Aorta (tissue), 5 donors: ENCODE measurements at places on chromosomes 4 and X. TPM values are rescaled to one million over a fixed set of nuclear protein-coding genes. Genes with fewer than 3 reads are reported as not detected.

The ATP2B3 gene
- not detected for polyA plus RNA-seq

GRCh38 chr4:21451032-21451431 lies 497.5 kb downstream of the KCNIP4 start:
- no peak for DNase-seq

- DNase-seq, result no peak
Observed at GRCh38 chrX:128698573-128699181, 646.5 kb upstream of the ACTRT1 start.

GRCh38 chr4:2624782-2625530 lies 88.5 kb downstream of the FAM193A start:
- peak; percentile 68 for DNase-seq

- DNase-seq, result peak; percentile 5
Observed at GRCh38 chrX:10039821-10040793, 72.9 kb downstream of the CLDN34 start.

The SSX3 gene
- polyA plus RNA-seq, result not detected

The NEK1 gene
- 9.4 TPM for polyA plus RNA-seq

- no peak for DNase-seq
Observed at GRCh38 chr4:40699648-40700047, 50.1 kb upstream of the NSUN7 start.

DNA sequence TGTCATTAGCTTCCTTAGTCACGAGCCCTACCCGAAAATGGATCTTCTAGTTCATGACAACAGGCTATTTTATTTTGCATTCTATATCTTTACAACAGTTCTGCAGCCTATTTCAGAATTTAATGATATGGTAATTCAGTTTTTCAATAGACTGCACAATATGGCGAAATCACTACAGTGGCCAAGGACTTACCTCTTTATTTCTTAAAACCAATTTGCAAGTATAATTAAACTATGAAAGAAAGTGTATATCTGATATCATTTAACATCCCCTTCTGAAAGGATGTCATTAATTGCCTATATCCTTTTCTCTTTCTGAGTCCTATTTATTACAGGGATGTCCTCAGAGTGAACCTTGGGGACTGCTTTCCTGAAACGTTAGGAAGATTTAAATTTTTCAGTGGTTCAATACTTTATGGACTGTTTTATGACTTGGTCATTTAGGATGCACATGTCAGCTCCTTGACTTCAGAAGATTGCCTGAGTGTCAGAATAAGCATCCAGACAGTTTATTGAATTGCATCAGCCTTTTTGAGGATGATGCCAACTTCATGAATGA lies 190.8 kb upstream of the GEMIN8 start:
- no peak for DNase-seq

DNA sequence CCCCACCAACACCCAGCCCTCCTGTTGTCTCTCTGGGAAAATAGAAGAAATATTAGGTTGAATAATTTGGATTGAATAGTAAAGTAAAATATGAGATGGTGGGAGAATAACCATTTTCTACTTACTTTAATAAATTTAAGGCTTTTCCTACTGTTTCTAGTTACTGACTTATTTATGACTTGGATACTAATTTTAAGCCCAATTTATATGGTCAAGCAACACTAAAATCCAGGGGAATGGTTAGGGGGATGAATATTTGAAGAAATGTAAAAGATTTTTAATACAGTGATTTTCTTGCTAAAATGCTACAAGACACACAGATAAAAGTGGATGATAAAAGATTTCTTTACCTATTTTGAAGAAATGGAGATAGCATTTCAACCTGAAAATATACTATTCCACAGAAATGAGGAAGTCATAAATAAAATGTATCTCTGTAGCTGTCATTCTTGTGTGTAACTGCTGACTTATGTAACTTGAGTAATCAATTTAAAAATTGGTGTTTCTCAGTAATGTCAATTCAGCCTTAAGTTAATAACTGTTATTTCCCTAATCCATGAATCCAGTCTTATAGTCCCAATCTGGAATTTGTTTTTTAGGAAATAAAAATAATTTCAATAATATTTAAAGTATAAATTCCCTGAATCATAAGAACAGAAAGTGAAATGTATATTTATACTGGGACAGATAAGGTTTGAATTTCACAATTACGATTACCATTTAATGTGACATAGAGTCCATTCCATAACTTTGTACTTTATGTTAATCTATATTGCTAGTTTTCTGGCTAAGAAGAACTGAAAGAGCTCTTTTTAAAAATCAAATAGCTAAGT lies 24.3 kb upstream of the IL2 start:
- no peak for DNase-seq

DNA sequence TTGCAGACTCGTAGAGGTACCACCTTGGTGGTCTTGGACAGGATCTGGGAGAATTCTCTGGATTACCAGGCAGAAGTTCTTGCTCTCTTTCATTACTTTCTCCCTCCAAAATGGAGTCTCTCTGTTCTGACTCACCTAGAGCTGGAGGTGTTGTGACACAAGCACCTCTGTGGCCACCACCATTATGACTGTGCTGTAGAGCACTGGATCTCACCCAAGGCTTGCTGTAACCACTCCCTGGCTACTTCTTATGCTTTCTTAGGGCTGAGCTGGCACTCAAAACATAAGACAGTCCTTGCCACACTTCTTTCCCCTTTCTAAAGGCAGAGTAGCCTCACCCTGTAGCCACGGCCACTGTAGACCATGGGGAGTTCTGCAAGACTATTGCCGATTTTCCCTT lies 296.6 kb upstream of the DIPK2B start:
- DNase-seq, result no peak

- DNase-seq, result no peak
Observed at GRCh38 chr4:142329313-142329712, 516.8 kb downstream of the INPP4B start.

- no peak for DNase-seq
Observed at GRCh38 chr4:182778222-182778982, 138.8 kb downstream of the DCTD start.

GRCh38 chr4:38023347-38024205 lies 63.4 kb downstream of the PTTG2 start:
- DNase-seq, result no peak

The MTNR1A gene
- polyA plus RNA-seq, result not detected

DNA sequence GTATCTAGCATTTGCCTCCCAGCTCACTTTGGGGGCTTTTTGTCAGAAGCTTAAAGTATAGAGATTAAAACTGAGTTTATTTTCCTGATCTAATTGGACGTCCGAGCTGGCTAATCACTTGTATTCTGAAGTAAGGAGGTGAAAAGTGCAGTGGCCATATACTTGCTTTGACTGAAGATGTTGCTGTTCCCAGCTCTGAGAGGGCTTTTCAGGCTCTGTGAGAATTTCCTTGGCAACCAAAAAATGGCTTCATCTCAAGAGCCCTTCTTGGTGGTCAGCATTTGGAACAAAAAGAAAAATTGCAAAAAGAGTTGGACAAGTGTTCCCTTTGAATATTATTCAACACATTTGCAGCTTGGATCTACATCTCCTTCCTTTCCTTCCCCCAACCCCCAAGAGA lies 67.0 kb downstream of the SLC4A4 start:
- no peak for DNase-seq

DNA sequence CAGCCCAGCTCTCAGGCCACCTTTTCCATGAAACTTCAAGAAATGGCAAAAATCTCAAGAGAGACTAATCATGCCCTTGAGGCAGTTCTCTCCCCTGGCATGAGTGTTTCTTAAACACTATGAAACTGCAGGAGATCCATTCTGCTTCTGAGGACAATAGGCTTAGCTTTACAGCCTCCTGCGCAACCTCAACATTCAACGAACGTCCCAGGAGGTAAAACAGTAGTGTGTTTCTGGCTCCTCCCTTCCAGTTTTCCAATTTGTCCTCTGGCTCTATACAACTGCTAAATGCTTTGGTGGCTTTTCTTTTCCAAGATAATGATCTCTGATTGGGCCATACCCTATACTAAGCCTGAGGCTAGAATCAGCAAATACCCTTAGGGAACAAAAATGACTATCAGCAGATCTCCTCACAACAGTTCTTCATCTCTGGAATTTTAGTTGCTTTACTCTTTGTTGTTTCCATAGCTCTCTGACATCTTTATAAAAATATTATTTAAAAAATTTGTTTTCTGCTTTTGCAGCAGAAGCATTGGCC lies 87.0 kb upstream of the FAT1 start:
- no peak for DNase-seq

- no peak for DNase-seq
Observed at GRCh38 chr4:3193531-3194203, 55.3 kb upstream of the MSANTD1 start.

The XKRX gene
- 0.26 TPM for polyA plus RNA-seq

- peak; percentile 81 for DNase-seq
Observed at GRCh38 chr4:139735381-139736273, 70.0 kb downstream of the MGST2 start.

The BGN gene
- polyA plus RNA-seq, result 3,171 TPM

GRCh38 chr4:182019148-182019652 lies 224.0 kb upstream of the TENM3 start:
- DNase-seq, result no peak

GRCh38 chrX:124348182-124348581 lies 1.8 kb downstream of the SH2D1A start:
- DNase-seq, result no peak

DNA sequence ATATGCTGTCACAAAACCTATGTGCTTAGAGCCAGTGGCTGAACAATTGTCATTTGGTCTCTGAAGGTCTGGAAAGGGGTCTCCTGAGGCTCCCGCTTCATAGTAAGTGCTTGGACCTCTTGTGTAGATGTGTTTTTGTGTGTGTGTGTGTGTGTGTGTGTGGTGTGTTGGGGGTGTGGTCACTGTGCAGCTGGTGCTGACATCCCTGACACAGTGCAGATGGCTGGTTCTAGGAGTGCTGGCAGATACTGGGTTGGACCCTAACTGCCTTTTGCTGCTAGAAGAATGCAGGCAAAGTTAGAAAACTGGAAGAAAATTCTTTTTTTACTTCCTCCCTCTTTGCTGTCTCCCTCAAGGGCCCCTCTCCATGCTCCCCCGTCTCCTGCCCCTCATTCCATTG lies 1872.6 kb downstream of the ARAP2 start:
- DNase-seq, result no peak

- DNase-seq, result no peak
Observed at GRCh38 chr4:99861120-99861905, 32.9 kb downstream of the LAMTOR3 start.

The KIT gene
- 1.0 TPM for polyA plus RNA-seq

DNA sequence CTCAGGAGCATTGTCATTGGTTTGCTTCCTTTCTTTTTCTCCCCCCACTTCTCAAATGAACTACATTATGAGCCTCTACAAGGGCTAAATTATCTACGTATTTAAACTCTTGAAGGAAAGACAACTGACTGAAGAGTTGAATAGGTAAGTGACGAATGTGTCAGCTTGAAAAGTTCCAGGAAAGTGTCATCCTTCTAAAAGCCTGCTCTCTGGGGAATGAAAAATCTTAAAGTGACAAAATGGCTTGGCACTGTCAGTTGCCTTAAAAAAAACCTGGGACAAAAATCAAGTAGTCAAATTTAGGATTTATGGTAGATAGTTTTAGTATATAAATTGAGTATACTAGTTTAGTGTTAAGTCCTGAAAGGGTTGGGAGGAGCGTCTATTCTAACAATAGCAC lies 173.9 kb upstream of the NDP start:
- no peak for DNase-seq

- DNase-seq, result peak; percentile 59
Observed at GRCh38 chrX:119685225-119686066, 7.5 kb downstream of the SEPTIN6 start.

DNA sequence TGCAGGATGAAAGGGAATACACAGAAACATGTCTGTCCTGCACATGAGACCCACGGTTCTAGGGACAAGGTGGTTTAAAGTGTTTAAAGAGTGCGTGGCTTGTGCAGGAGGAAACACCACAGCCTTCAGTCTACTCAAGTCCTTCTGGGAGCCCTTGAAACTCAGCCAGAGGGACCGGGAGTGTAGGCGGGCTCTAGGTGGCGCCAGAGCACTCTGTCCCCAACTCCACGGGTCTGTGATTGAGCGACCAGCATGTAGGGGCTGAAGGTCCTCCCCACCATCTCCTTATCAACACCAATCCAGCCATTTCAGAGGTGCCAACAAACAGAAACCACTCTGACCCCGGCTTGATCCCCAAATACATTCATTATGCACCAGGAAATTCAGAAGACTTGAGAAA lies 82.0 kb upstream of the CLDN34 start:
- no peak for DNase-seq

DNA sequence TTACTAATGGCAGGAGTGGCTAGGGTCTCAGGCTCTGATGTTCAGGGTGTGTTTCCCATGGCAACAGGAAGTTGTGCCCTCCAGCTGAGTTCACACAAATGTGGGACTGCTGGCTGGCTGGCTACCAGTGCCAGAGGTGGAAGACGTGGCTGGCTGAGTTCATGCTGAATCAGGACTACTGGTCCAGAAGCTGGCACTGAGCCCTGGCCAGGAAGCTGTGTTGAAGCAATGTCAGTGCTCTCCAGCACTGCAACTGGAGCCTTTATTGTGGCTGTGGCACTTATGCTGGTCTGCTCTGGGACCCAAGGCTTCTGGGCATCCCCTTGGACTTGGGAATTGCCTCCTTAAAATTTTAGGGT lies 42.0 kb upstream of the ZXDA start:
- DNase-seq, result peak; percentile 69

The DCAF12L2 gene
- not detected for polyA plus RNA-seq
